ENCODE measurements at places on chromosomes 4 and X.

GRCh38 chrX:103913356-103914020 is 48.9 kb upstream of the TMSB15B start:
- DNase-seq, result no peak

GRCh38 chr4:71595576-71596108 is 188.2 kb downstream of the GC start:
- DNase-seq, result no peak

GRCh38 chr4:108205859-108206258 is 37.1 kb upstream of the LEF1 start:
- DNase-seq, result no peak

DNA sequence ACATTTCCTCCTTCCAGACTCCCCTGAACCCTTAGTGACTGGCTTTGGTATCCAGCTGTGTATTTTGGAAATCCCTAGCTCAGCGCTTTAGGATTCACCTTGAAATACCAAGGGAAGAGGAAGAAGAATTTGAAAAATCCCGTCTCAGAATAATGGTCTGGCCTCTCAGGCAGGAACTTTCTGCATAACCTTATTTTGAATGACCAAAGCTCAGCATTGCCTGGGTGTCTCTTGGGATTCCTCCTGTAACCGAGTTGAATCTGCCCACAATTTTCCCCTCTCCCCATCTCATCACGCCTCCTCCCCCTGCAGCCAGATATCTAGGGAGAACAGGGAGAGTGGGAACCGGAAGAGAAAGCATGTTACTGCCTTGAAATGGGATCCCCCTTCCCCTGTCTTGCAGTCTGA is 116.2 kb downstream of the SMIM20 start:
- no peak for DNase-seq

DNA sequence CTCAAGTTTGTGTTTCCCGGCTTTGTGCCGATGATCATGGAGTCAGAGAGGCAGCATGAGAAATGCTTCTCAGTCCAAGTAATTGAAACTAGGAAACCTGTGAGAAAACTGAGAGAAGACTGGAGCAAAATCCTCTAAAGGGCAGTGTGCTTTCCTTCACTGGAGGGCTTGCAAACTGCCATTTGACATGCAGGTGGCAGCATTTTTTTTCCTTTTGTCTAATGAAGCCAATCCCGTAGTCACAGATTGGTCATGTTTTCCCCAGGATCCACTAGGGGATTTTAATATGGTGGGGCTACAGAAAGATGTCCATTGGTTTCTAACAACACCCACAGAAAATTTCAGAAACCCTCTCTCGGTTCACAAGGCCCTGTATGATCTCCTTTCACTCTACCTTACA is 117.4 kb upstream of the NUDT10 start:
- no peak for DNase-seq

DNA sequence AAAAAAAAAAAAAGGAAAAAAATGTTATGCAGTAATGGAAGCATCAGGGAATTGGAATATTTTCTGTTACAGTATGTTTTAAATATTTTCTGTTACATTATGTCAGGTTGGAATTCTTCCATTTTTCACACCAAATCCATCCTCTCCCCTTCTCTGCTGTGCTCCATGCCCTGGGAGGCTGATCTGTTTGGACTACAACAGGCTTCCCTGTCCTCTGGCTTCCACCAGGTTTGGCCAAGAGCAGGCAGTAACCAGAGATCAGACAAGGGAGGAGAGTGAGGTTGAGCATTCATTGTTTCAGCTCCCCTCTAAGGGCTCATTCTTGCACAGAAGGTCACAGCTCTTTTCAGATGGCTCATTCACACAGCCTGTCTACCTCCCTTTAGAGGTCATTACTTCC is 11.7 kb upstream of the TMEM184C start:
- DNase-seq, result no peak

- DNase-seq, result no peak
These were observed 38.8 kb upstream of the STIM2 start for GRCh38 chr4:26821677-26822503.

- DNase-seq, result no peak
These were observed 124.6 kb downstream of the DCHS2 start for GRCh38 chr4:154366956-154367355.

- no peak for DNase-seq
These were observed 98.9 kb downstream of the CPEB2 start for GRCh38 chr4:15100994-15101695.

DNA sequence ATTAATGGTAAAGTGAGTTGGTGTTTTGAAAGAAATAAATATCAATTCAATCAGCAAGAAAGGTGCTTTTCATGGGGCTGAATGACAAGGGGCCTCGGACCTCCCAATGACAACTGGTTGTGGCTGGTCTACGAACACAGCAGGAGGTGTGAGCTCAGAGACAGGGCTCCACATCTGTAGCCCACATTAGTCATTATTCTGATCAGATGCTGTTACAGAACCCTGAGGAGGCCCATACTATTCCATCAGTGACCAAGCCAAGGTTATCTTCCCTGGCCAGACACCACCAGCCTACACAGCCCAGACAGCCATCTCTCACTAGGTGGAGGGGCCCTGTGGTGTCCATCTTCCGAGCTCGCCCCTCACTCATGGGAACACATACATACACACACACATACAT is 168.8 kb downstream of the SH3KBP1 start:
- DNase-seq, result no peak

DNA sequence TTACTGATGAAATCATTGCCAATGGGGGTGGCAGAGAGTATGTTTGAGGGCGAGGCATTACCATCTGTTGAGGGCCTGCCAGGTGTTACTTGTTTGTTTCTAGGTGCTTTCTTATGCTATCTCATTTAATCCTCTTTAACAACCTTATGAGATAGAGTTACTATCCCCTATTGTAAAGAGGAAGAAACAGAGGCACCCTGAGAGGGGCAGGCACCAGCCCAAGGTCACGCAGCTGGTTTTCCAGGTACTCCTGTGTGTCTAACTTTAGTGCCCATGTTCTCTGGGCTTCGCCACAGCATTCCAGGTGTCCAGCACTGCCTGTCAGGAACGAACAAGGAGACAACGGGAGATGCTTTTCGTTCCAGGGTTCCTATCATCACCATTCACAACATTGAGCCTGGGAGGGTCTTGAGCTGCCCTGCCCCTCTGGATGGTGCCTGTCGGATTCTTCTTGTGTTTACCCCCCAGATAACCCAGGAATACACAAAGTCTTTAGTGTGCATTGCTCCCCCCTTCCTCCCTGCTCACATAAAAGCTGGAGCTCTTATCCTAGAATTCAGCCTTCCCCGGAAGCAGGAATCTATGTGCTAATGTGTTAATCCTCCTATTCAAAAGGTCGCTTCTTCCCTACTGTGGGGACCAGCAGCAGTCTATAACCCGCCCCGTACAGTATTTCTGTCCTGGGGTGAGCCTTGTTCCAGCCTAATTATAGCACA is 24.9 kb upstream of the GPC4 start:
- DNase-seq, result no peak

- no peak for DNase-seq
These were observed 304.1 kb upstream of the TECRL start for GRCh38 chr4:64713256-64713840.

GRCh38 chrX:115189110-115189509 is at the start of gene RBMXL3:
Gene RBMXL3, plus strand, starts transcription at chrX:115189410. Its CDS starts 32 bp downstream, at chrX:115189442.
- no peak for DNase-seq

- no peak for DNase-seq
These were observed 200.2 kb downstream of the LRBA start for GRCh38 chr4:150814873-150815272.

DNA sequence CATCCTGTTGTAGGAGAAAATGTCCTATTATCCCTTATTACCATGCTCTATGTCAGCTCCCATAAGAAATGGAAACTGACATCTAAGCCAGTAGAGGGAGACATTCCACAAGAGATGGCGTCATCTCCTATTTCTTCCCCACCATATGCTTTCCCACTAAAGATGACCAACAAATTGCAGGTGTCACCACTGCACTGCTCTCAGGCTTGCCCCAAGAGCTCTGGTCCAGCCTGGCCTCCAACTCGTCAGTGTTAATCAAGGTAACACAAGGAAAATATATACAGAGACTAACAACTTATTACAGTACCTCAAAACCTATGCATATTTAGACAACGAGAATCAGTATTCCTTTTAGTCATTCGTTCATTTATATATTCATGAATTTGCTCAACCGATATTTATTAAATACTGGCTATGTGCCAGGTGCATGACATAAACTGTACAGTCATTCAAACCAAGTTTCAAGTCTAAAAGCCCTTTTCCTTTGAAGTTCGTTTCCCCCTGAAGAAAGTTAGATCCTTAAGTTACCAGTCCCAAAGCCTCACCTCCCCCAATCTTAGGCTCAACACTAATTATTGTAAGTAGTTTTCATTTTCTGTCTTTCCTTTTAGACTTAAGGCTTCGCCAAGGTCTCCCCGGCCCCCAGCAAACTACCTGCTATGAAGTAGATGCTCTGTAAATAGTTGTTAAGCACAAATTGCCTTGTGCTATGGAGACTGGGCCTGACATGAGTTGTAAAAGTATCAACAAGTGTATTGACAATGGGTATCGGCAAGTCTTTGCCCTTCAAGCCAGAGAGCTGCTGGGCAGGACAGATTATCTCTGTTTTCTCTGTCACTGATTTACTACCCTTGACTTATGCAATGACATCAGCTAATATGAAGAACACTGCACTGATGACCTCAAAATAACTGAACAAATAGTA is 3.1 kb upstream of the FGB start:
- DNase-seq, result no peak

GRCh38 chr4:68658672-68659071 is 11.8 kb downstream of the UGT2B15 start:
- no peak for DNase-seq

DNA sequence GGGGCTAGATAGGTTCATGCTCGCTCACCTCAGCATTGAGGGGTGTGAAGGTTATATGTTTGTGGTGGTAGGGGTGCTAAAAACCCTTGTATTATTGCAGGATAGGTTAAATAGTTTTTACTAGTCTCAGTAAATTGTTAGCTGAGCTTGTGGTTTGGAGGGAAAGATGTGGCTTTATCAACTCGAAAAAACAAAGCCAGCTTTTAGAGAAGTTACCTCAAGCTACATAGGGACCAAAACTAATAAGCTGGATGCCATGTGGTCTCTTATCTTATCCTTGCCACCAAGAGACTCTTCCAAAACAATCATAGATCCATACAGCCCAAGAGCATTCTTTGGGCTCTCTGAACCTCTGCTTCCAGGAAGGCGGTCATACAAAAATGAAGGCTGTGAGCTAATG is 29.2 kb downstream of the MSN start:
- no peak for DNase-seq

GRCh38 chrX:130228871-130229270 is 39.8 kb downstream of the ZNF280C start:
- no peak for DNase-seq

GRCh38 chr4:77566148-77566547 is 39.5 kb upstream of the CXCL13 start:
- no peak for DNase-seq

- DNase-seq, result no peak
These were observed 25.3 kb downstream of the STIM2 start for GRCh38 chr4:26885912-26886274.

DNA sequence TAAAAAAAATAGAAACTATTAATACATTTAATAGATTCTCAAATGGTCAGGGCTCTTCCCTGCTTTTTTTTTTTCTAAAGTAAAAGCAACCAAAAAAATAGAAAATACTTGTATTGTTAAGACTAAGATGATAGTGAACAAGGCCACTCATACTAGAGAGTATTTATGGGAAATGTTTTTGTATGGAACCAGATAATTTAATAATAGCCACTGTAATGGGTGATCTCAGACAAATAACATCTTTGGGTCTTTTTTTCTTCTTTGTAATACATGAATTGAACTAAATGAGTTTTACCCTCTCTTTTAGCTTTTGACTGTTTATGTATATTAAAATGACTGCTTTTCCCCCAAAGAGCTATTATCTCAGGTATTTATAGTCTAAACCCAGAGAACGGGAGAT is 92.1 kb upstream of the ELOVL6 start:
- no peak for DNase-seq

GRCh38 chrX:149491812-149492211 is 13.3 kb downstream of the IDS start:
- no peak for DNase-seq
